ENCODE measurements at places on chromosomes 1 and 21.
A peak's percentile ranks its signal among the peaks of the same experiment; 100 is the strongest.

GRCh38 chr1:238950784-238951183 lies 435.6 kb upstream of the CHRM3 start:
- DNase-seq: no peak

GRCh38 chr1:18326211-18326897 lies 154.4 kb upstream of the KLHDC7A start:
- no peak for DNase-seq

DNA sequence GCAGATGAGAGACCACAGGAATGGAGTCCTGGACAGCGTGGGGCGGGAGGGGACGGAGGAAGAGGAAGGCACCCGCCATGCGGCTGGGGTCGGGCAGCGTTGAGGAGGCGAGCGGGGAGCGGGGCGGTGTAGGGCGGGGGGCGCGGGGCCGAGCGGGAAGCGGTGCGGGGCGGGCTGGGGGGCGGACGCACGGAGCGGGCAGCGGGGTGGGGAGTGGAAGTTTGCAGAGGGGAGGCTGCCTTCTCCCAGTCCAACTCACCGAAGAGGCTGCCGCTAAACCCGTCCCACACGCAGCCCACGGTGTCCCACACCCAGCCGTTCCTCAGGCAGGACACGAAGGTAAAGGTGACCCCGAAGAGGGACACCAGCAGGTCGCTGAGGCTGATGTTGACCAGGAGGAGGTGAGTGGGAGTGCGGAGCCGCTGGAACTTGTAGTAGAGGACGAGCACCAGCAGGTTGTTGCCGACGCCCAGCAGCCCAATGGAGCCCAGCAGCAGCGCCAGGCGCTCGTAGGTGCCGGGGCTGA lies 483 bp downstream of the CHML start:
- DNase-seq: peak; percentile 12

DNA sequence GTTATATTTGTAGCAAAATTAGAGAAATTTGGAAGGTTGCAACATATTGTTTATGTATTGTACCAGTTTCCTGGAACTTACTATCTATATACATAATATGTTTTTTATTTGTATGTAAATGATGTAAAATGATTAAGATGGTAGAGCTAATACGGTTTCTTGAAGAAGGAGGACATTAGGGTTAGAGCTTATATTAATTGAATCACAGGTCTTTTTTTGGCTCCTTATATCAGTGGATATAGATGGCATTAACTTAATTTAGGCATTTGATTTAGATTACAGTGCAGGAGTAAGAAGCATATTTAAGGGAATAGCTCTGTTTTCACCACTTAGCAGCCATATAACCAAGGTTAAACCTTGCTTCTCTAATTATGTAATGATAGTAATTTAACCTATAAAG lies 357.7 kb downstream of the USP25 start:
- no peak for DNase-seq

GRCh38 chr1:29124366-29125236 lies 898 bp upstream of the TMEM200B start:
- peak; percentile 71 for DNase-seq

GRCh38 chr1:29688471-29689365 lies 452.4 kb downstream of the PTPRU start:
- DNase-seq: no peak

GRCh38 chr1:230429067-230429735 lies 3.1 kb upstream of the PGBD5 start:
- DNase-seq: no peak

GRCh38 chr1:36135330-36135667 lies 10.3 kb upstream of the COL8A2 start:
- no peak for DNase-seq

GRCh38 chr1:93599479-93599878 lies 82.2 kb downstream of the BCAR3 start:
- no peak for DNase-seq

- DNase-seq: no peak
Measured at GRCh38 chr21:43872531-43873197, 7.6 kb downstream of the AGPAT3 start.

DNA sequence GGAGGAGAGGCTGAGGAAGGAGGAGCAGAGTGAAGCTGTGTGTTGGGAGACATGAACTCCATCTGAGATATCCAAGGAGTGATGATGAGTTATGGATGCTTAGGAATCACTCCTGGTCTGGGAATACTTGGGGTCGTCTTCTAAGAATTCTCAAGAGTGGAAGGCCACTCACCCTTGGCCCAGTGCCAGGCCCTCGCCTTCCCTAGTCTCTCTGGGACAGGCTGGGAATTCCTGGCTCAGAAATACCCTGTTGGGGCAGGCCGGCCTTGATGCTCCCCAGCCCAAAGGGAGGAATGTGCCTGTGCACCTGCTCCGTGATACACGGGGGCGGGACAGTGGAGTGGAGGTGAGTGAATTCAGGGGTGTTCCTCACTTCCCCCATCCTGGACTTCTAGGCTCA lies 12.6 kb upstream of the LMNA start:
- peak; percentile 22 for DNase-seq

DNA sequence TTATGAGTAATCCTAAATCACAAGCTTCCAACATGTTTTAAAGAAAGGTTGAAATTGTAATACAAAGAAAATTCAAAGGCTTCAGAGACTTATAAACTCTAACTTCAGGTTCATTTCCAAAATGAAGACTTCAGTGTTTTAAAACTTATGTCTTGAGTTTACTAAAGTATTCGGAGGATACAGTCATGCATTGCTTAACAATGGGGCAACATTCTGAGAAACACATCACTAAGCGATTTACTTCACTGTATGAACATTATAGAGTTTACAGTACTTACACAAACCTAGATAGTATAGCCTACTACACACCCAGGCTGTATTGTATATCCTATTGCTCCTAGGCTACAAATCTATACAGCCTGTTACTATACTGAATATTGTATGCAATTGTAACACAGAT lies 38.3 kb downstream of the CEP170 start:
- no peak for DNase-seq

GRCh38 chr1:174556392-174556791 lies 108.6 kb downstream of the GPR52 start:
- DNase-seq: no peak

- no peak for DNase-seq
Measured at GRCh38 chr1:172630056-172630818, 28.7 kb upstream of the FASLG start.

GRCh38 chr1:160548183-160548582 lies 25.1 kb upstream of the SLAMF6 start:
- no peak for DNase-seq

DNA sequence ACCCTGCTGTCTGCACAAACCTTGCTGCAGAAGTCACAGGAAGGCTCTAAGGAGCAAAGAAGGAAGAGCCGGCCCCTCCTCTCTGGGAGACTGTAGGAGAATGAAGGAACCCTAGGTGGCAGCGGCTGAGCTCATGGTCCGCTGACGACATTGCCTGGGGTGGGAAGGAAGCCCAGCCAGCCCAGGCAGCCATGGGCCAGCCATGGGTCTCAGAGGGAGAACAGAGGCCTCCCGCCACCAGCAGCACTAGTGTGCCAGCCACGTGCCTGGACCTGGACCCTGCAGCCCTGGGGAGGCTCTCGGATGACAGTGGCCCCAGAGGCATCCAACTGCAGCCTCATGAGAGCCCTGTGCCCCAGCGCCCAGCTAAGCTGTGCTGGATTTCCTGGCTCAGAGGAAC lies 49.2 kb upstream of the POFUT2 start:
- no peak for DNase-seq

DNA sequence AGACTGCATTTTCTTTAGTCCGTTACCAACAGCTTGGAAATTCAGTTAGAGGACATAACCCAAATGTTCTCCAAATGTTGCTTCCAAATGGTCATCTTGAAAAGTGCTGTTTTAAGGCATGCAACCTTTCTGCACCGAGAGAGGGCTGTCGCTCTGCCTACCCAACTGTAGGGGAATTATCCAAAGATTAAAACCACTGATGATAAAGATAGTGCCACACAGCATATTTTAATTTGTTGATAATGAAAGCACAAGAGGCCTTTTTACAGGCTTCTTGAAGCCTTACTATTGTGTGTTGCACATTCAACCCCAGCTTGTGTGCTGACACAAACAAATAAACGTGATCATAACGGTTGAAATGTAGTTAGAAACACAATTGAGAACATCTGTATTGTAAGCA lies 121.5 kb downstream of the LMO4 start:
- no peak for DNase-seq

DNA sequence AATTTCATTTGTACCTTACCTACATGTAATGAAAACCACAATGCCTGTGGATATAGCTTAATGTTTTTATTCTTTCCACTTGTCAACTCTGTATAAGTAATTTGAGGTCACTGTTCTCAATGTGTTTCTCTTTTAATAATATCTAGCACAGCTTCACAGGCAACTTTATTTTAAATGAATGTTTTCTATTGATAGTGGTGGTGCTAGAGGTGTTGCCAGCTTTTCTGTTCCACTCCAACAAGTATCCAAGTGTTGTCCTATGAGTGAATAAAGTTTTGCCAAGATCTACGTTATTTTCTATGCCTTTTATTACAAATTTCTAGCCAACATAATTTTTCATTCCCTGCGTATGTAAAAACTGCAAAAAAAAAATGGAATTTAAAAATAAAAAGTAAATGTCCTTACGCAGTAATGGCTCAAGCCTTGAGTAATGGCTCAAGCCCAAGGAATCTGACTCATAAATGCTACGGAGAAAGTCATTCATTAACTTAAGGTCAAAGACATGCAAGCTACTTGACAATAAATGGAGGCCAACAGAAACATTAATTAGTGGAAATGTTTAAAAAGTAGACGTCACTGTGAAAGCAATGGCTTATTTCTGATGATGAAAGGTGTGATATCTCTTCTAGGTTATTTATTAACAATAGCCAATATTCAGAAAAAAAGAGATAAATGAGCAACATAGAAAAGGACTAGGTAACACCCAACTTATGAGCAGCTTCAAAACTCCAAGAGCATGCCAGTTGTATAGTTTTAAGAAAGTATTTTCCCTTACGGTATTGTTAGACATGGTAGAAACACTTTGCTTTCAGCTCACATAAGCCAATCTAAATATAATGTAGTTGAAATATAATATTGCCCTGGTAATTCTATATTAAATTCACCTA lies 71.4 kb downstream of the SLC44A5 start:
- peak; percentile 5 for DNase-seq

DNA sequence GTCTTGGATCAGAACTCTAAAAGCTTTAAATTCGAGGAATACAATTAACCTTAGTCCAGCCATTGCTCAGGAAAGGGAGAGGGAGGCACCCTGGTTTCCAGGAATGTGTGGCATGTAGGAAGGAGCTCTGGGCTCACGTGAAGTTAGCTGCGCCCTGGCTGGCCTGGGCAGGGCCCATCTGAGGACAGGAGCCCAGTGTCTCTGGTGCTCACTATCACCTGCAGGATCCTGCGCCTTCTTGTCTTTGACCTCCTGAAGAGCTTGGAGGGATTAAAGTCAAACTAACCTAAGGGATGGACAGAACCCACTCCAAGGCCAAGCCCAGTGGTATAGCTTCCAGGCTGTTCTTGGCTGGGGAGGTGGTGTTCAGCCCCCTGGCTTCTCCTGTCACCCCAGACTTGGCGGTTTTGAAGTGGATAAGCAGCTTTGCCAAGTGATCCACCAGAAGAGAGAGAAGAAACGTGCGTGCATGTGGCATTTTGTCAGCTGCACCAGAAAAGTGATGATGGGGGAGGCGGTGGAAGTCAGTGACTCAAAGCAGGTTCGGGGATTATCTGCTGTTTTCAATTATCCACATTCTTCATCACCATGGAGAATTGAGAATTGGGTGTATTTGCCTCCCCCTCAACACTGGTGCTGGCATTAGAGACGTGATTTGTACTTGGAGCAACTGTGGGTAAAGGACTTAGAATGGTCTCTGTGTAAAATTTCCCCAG lies 11.9 kb upstream of the KCNN3 start:
- DNase-seq: peak; percentile 7

DNA sequence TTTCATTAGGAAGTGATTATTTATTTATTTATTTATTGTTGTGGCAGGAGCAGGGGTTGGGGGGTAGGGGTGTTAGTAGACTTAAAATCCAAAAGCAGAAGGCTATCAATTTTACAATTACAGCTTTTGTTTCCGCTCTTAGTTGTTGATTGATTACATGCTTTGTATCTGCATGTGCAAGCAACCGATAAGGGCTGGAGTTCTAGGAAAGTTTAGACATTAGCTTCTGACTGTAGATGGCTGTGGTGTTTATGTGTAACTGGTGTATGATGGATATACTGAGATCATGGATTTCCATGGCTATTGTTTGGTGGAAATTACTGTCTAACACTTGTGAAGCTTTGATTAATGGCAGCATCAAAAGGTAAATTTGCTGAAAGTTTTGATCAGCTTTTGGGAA lies 2.8 kb downstream of the ST6GALNAC5 start:
- DNase-seq: no peak

DNA sequence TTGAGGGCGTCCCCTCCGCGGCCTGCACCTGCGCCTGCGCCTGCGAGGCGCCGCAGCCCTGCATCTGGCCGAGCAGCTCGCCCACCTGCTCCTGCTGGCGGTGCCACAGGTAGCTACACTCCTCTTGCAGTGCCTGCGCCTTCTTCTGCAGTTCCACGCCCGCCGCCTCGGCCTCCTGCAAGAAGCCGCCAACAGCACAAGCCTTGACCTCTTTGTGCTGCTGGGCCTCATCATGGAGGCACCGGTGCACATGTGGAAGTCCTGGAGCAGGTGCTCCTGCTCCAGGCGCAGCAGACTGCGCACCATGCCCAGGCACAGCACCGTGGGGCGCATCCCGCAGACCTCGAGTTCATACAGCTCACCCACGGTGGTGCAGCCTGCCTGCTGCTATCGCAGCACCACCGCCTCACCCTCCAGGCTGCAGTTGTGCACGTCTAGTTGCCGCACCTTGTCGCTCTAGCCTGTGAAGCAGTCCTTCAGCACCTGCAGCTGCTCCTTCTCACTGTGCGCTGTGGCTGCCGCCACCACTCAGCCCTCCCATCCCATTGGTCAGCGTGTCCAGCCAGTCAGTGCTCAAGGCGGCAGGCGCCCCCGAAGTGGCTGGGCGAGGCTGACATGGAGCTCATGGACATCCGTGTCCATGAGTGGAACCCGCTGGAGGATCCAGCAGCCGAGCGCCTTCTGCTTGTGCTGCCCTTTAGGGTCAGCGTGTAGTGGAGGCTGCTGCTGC lies 12.2 kb upstream of the CD2 start:
- no peak for DNase-seq

DNA sequence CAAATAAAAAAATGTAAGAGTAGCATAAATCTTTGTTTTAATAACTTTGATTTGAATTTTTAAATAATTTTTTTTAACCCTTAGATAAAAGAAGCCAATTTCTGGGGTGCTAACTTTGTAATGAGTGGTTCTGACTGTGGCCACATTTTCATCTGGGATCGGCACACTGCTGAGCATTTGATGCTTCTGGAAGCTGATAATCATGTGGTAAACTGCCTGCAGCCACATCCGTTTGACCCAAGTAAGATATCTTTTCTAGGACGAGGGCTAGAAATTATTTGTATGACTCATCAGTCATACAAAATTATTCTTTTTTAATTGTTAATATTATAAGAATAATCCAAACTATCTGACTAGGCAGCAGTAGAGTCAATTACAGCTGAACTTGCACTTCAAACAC lies 71.2 kb downstream of the GPR161 start:
- DNase-seq: no peak

- DNase-seq: no peak
Measured at GRCh38 chr1:43143441-43143888, 28.6 kb downstream of the EBNA1BP2 start.

- DNase-seq: peak; percentile 86
Measured at GRCh38 chr1:112251766-112252506, 144.1 kb upstream of the CTTNBP2NL start.
